Right renal pelvis (tissue), 4 donors: ENCODE measurements at places on chromosomes 11 and 22.

GRCh38 chr11:107741044-107741823, 29.4 kb upstream of the SLN start:
- no peak for DNase-seq

DNA sequence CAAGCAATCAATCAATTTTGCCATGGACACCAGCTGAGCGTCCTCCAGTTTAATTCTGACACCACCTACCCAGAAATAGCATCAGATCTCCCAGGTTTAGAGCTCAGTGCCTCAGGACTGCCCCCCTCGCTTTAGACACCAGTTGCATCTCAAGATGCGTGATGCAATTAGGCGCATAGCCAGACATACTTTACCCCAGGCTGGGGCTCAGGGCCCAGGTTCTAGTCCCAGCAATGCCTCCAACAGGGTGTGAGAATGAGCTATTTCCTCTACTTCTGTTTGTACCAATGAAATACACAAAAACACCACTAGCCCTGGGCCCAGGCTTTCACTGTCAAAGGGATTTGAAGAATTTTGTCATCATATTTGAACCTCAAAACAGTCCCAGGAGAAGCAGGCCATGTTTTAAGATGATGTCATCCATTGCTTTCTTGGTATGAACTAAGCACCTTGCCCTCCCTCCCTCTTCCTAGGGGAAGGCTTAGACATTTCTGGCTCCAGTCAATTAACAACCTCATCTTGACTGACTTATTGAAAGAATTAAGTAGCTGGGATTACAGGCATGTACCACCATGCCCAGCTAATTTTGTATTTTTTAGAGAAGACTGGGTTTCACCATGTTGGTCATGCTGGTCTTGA, 61.5 kb upstream of the INCENP start:
- DNase-seq = no peak

DNA sequence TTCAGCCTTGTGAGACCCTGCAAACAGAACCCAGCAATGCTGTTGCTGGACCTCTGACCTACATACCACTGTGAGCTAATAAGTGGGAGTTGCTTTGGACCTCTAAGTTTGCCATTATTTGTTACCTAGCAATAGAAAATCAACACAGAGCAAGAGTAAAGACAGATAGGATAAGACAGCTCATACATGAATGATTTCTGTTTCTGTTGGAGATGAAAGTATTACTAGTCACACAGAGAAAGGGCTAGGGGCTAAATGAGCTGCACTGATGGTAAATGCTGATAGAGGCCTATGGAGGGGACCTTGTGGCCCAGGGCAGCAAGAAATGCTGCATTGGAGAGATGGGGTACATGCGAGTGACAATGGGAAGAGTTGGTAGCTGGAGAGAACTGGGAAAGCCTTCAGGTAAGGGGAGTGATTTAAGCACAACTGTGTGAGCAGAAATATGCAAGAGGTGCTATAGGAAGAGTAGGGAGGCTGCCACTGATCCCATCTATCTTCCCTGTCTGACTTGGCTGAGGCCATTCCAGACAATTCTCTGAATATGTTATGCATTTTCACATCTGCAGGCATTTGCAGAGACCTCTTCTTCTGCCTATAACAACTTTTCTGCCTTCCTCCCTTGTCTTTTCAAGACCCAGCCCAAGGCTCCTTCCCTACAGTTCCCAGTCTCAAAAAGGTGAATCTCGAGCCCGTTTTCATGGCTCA, 46.1 kb upstream of the SYN3 start:
- no peak for DNase-seq

DNA sequence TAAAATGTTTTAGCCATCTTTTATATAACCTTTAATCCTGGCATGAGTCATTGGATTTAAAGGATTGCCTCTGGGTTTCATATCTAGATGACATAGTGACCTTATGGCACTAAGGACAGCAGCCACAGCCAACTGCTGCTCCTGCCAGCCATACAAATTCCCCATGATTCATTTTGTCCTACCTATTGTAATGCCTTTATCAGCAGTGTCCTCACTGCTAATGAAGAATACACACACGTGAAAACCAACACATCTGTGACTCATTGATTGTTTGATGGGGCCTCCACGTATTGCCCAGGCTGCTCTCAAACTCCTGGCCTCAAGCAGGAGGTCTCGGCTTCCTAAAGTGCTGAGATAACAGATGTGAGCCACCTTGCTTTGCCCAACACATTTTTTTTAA, 1.8 kb downstream of the LDHAL6A start:
- DNase-seq = no peak

DNA sequence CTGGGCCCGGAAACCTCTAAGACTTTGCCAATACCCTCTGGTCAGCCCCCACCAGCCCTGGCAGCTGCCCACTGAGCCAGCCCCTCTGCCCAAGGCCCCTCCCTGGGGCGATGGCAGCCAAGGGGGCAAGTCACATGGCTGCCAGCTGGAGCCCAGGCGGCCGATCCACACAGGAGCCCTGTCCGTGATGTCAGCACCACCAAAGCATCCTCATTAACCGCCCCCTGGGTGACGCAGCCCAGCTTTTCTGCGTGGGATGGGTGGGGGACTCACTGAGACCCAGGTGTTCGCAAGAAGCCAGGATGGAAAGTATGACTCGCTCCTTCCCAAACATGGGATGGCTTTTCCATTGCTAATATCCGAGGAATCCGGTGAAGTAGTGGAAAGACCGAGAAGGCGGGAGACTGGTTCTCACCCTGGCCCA, 46.6 kb upstream of the WNT7B start:
- no peak for DNase-seq

- no peak for DNase-seq
Observed at GRCh38 chr11:12975195-12975594, 33.9 kb upstream of the RASSF10 start.

GRCh38 chr11:118147502-118147901, 5.1 kb downstream of the SCN4B start:
- no peak for DNase-seq

GRCh38 chr22:44567846-44568493, 69.9 kb upstream of the RTL6 start:
- no peak for DNase-seq

GRCh38 chr11:118789501-118790356, 1.2 kb downstream of the DDX6 start:
- DNase-seq = peak; percentile 45

- DNase-seq = no peak
Observed at GRCh38 chr11:8732748-8733241, 50.2 kb downstream of the RPL27A start.
